ENCODE measurements at places on chromosomes 6 and 20.

DNA sequence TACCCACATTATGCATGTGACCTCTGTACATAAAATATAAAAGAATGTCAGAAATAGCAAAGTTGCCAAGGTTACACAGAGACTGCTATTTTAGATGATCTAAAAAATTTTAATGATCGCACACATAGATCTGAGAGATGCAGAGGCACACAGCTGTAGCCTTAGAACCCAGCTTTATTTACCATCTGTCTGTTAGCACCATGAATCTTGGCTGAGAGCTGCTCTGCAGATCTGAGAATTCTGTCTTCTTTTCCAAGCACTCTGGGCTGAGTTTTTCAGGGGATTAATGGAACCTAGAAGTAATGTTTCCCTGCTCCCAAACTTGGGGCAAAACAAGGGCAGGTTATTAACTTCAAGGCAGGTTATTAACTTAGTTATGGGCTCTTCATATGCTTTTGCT, 248.7 kb upstream of the JAG1 start:
- DNase-seq, result no peak

GRCh38 chr20:46642265-46642968, 8.8 kb downstream of the SLC13A3 start:
- no peak for DNase-seq

DNA sequence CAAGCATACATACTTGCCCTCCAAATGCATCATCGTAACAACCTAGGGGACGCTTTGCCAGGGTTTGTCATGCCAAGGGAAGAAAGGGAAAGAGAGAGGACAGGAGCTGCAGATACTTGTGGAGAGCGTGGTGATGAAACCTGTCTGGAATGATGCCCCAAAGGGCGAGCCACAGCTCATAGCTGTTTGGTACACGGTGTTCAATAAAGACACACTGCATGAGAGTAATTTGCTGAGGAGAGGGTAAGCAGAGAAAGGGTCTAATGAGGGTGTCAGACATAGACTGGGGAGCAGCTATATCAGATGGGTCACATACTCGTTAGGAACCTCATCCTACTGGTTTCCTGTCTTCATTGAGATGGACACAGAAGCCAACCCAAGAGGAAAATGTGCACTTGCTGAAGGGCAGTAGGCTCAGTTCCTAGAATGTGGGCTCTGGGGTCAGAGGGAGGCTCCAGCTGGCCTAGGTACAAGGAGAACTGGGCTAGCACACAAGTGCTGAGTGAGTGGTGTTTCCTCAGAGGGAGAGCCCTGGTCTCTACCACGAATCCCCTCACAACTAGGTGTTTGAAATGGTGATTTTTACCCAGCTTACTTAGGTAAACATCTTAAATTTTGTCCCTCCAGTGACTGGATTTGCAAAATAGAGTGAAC, 5.2 kb upstream of the FOXO3 start:
- no peak for DNase-seq

- DNase-seq, result no peak
These were observed 410.0 kb downstream of the PLCB1 start for GRCh38 chr20:8542110-8542486.

GRCh38 chr6:139778688-139779087, 404.2 kb upstream of the CITED2 start:
- DNase-seq, result no peak

DNA sequence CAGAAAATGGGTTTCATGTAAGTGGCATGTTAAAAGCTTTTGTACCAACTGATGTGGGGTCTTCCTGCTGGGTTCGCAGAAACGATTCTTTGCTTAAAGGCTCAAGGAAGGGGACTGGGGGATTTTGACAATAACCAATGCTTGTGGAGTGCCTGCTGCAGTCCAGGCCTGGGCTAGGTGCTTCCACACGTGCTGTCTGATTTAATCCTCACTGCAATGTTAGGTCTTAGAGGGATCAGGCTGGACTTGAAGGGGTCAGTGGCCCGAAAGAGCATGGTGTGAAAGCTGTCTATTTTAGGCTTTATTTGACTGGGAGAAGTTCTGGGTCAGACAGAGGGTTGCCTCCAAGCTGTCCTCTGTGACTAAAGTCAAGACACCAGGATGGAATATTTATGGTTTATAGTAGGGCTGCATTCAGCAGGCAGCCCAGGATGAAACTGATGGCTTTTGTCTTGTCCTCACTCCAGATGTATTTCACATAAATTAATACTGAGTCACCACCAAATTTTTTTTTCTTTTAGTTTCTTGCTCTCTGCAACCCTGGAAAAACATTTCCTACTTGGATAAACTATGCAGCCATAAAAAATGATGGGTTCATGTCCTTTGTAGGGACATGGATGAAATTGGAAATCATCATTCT, 219.1 kb downstream of the ZMYND8 start:
- no peak for DNase-seq

- DNase-seq, result no peak
These were observed 2.2 kb upstream of the GRM4 start for GRCh38 chr6:34147906-34148630.

DNA sequence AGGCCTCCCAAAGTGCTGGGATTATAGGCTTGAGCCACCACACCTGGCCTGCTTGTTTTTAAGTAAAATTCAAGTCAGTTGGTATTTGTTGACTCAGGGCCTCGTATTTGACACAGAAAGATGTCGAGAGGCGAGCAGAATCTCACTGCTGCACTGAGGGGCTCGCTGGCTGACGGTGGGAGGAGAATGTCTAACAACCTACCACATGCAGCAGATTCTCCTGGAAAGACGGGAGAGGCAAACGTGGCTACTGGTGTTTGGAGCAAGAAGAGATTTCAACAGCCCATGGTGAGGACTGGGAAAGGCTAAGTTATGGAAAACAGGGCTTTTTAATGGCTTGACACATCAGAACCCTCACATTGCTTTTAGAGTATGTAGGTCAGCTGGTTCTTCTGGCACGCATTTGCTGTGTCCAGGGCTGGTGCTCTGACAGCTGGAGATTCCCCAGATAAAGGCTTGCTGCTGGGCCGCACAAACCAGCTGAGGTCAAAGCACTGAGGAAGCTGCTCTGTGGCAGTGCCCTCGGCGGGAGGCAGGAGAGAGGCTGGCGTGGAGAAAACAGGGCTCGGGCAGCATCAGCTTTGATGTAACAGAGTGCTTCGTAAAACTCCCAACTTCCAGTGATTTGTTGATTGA, 84.2 kb upstream of the FRMD1 start:
- DNase-seq, result no peak
